ENCODE measurements at places on chromosomes 5 and 9. TPM values are rescaled to one million over a fixed set of nuclear protein-coding genes. Genes with fewer than 3 reads are reported as not detected.

PCDHB10 gene
- total RNA-seq = 3.6 TPM

SPINK7 gene
- total RNA-seq = not detected

KIF4B gene
- 0.09 TPM for total RNA-seq

PCDHB15 gene
- total RNA-seq = 10.9 TPM

EIF4E1B gene
- not detected for total RNA-seq

KIF12 gene
- total RNA-seq = not detected

SVEP1 gene
- 74.6 TPM for total RNA-seq

ENHO gene
- total RNA-seq = not detected

JAKMIP2 gene
- 0.42 TPM for total RNA-seq

FAXDC2 gene
- total RNA-seq = 36.3 TPM

PLCXD3 gene
- total RNA-seq = 13.9 TPM

SEMA6A gene
- 19.8 TPM for total RNA-seq

TPPP gene
- total RNA-seq = 9.8 TPM

ADGRD2 gene
- total RNA-seq = not detected

BHMT2 gene
- total RNA-seq = 16.3 TPM

ABCA2 gene
- 60.0 TPM for total RNA-seq

SPOCK1 gene
- 48.5 TPM for total RNA-seq

PRSS3 gene
- not detected for total RNA-seq

SPINK6 gene
- not detected for total RNA-seq

NEUROG1 gene
- not detected for total RNA-seq

INSYN2B gene
- total RNA-seq = not detected

CDKN2B gene
- 4.5 TPM for total RNA-seq

GGTA1 gene
- total RNA-seq = 38.9 TPM

IRX4 gene
- not detected for total RNA-seq

MARCHF11 gene
- not detected for total RNA-seq

MYMK gene
- total RNA-seq = not detected

SPATA31E1 gene
- not detected for total RNA-seq

TMEM252 gene
- not detected for total RNA-seq

TMC1 gene
- 0.62 TPM for total RNA-seq
